ENCODE measurements at places on chromosomes 12 and 14.

DNA sequence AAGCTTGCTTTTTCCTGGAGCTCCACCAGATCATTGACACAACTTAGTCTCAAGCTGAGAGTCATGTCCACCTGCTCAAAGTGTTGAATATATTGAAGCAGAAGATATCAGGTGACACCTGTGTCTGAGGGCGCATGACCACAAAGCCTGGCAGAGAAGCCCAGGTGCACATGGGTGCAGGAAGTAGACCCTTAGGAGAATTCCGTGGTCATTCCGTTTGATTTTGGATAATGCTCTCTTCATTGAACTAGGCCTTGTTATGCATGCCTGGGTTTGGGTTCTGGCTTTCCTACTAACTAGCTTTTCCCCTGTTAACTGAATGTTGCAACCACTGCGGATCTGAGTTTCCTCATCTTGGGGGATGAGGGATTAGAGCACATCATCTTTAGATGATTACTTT lies 7.1 kb downstream of the ARHGDIB start:
- no peak for DNase-seq

DNA sequence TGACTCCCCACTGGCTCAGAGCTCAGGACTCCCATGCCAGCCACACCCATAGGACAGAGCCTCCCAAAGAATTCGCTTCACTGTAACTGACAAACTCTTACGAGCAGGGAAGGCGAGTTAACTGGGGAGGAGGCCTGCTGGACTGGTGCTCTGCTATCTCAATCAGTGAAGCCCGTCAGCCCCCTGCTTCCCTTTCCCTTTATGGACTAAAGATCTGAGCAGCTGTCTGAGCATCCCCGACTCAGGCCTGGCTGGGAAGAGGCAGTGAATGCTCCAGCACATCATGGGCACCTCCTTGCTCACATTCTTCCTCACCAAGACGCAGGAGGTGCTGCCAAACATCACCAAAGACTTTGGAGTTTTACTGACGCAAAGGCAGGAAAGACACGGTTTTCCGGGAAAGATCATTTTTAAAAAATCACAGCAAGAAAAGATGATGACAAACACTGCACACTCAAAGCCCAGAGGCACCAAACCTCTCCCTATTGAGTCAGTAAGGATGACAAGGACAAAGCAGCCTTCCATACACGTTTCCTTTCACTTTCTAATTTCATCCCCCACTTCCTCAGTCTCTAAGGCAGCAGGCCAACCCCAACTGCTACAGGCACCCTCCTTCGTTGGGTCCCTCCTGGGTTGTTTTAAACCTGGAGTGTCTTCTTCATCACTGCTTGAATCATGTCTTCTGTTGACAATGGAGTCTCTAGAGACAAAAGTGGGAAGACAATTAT lies 45.0 kb upstream of the P2RX7 start:
- DNase-seq = no peak

DNA sequence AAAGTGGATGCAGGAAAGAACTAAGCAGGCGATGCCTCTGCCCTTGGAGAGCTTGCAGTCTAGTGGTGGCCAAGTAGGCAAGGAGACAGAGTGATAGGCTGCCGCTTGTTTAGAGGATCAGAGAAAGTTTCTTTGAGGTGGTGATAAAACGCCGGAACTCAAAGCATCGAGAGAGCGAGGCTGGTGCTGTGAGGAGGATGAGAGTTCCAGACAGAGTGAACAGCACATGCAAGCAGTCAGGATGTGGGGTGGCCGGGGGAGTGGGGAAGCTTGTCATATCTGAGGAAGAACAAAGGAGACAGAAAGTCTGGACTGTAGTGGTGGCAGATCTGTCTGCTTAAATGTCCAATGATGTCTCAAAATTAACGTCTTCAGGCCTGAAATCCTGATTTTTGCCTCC lies 319.7 kb downstream of the SNAPC1 start:
- DNase-seq = no peak

- DNase-seq = no peak
These were observed 6.2 kb downstream of the LPCAT3 start for GRCh38 chr12:7012024-7012607.

- no peak for DNase-seq
These were observed 133.3 kb downstream of the CHST11 start for GRCh38 chr12:104590022-104590421.

- DNase-seq = no peak
These were observed 638.5 kb downstream of the MED13L start for GRCh38 chr12:115638733-115639647.

DNA sequence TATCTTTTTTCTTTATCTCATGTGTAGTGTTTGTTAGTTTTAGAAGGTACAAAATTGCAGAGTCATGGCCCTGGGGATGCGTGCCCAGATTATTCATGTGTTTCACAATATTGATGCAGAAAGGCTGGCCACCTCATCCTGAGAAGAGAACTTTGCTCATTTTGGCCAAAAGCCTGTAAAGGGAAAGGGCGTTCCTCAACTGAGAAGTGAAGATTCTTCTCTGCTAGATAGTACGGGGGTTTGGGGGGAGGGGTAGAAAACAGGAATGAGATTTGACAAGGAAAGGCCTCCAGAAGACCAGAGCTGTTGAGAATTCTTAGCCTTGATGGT lies 1.7 kb downstream of the MGST1 start:
- DNase-seq = no peak

- no peak for DNase-seq
These were observed 41.4 kb downstream of the FUT8 start for GRCh38 chr14:65453807-65454480.

DNA sequence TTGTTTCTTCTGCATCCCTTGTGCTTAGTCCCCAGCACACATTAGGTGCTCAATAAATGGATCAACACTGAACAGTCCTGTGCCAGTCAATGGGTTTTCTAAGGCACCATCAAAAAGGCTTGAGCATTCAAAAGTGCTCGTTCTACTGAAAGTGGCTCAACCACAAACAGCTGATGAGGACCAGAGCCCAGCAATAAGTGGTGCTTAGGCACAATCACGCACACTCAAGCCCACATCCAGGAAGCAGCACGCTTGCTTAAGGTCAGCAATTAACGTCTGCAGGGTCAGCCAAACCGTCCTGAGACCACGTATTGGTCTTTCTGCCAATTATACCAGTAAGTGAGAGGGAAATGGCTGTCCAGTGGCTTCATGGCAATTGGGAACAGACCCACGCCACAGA lies 56.5 kb downstream of the PRIMA1 start:
- no peak for DNase-seq

GRCh38 chr12:57607958-57608663 lies 3.1 kb upstream of the ARHGEF25 start:
- DNase-seq = no peak

GRCh38 chr14:50954811-50955372 lies 10.6 kb upstream of the PYGL start:
- no peak for DNase-seq

DNA sequence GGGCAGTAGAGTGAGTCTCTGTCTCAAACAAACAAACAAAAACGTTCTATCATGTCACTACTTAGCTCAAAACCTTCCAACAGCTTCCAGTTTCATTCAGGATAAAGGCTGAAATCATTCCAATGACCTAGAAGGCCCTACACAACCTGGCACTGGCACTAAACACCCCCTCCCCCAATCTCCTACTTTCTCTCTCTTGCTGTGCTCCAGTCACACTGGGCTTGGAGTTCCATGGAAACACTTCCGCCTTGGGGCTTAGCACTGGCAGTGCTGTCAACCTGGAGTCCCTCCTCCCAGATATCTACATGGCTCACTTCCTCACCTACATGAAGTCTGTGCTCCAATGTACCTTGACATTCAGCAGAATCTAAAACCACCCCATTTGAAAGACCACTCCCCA lies 65.0 kb upstream of the SINHCAF start:
- no peak for DNase-seq

- no peak for DNase-seq
These were observed 35.0 kb downstream of the TGFB3 start for GRCh38 chr14:75946785-75947184.

- DNase-seq = no peak
These were observed 339.3 kb downstream of the BCL11B start for GRCh38 chr14:98932431-98933325.

DNA sequence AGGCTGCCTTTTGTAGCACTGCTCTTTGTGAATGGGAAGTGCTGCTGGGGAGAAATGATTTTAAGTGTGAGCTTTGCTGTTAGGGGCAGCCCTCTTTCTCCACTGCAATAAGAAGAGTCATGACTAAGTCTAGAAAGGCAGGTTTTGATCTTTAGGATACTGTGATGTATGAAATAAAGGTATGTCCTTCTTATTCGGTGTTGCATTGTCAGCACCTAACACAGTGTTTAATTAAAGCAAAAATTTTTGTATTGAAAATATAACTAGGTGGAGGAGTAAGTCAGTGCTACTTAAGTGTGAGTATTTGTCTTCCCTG lies 81.5 kb downstream of the ETV6 start:
- DNase-seq = no peak

DNA sequence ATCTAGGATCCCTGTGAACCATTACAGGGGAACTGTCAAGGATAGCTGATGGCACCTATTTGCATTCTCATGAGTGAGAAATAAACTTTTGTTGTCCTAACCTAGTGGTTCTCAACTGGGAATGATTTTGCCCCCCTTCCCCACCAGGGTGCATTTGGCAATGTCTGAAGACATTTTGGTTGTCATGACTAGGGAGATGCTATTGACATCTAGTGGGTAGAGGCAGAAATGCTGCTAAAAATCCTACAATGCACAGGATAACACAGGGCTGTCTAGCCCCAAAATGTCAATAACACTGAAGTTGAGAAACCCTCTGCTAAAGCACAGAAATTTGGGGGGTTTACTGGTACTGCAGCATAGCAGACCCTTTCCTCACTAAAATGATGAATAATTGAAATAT lies 140.9 kb upstream of the SRRM4 start:
- DNase-seq = no peak

DNA sequence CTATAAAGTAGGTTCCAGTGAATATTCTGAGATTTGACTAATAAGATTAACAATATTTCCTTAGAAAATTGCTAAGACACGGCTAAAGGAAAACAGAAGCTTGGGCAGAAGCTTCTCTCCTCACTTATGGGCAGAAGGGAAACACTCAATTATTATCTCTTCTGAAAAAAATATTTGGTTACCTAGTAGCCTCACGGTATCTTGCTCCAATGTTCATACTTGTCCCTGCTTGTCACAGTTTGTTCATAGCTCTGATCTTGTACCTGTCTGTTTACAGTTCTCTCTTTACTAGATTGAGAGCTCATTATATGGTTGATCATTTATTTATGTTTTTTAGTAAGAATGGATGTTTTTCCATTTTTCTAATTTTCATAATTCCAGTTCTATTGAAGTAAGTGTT lies 458.0 kb upstream of the ATP2B1 start:
- no peak for DNase-seq

GRCh38 chr12:55067701-55068100 lies 47.9 kb downstream of the NEUROD4 start:
- no peak for DNase-seq

DNA sequence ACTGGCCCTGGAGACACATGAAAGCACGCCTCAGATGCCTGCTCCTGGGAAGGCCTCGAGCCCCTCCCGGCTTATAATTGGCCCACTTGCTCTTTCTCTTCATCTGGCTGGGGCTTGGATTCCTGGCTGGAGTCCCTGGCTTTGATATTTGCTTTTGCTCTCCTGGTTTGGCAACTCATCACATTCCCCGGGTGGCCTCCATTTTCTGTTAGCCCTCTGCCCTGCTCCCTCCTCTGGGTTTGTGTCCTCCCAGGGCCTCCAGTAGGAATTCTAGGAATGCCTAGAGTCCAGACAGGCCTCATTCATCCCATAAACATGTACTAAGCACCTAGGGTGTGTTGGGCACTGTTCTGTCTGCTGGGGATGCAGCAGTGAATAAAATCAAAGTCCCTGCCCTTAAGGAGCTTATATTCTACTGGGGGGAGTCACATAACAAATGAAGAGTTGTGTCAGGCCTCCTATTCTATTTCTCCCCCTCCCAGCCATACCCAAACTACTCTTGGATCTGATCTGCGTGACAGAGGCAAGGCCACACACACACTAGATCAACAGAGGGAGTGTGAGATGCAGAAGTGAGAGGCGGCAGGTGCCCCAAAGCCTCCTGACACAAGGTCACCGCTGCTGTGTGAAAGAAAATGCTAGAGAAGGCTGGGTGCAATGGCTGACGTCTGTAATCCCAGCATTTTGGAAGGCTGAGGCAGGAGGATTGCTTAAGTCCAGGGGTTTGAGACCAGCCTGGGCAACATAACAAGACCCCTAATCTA lies 21.3 kb upstream of the TSPAN9 start:
- no peak for DNase-seq

DNA sequence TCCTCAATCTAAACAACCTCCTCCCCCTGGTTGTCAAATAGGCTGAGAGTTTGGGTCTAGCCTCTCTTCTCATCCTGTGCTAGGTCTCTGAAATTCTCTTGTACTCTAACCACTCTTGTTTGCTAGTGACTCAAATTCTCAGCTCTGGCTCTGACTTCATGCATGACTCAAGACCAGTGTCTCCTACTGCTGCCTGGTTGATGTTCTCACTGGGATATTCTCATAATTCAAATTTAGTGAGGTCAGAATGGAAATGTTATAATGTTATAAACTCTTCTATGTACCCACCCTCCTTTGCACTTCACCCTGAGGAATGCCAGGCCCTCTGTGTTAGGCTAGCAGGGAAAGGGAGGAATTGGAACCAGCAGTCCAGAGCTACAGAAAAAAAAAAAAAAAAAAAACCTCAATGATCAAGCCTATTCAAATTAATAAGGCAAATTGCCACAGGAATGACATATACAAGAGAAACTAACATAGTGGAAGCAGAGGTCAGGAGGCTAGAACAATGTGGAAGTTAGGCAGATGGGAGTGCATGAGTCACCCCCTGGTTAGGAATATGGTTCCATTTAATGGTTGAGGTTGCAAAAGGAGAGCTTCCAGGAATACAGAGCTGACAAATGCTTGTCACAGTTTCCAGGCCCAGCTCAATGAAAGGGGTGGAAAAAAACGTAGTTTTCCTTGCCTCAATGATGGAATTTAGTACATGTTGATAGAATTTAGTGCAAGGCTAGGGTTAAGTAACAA lies 459.5 kb downstream of the RMST start:
- DNase-seq = no peak

DNA sequence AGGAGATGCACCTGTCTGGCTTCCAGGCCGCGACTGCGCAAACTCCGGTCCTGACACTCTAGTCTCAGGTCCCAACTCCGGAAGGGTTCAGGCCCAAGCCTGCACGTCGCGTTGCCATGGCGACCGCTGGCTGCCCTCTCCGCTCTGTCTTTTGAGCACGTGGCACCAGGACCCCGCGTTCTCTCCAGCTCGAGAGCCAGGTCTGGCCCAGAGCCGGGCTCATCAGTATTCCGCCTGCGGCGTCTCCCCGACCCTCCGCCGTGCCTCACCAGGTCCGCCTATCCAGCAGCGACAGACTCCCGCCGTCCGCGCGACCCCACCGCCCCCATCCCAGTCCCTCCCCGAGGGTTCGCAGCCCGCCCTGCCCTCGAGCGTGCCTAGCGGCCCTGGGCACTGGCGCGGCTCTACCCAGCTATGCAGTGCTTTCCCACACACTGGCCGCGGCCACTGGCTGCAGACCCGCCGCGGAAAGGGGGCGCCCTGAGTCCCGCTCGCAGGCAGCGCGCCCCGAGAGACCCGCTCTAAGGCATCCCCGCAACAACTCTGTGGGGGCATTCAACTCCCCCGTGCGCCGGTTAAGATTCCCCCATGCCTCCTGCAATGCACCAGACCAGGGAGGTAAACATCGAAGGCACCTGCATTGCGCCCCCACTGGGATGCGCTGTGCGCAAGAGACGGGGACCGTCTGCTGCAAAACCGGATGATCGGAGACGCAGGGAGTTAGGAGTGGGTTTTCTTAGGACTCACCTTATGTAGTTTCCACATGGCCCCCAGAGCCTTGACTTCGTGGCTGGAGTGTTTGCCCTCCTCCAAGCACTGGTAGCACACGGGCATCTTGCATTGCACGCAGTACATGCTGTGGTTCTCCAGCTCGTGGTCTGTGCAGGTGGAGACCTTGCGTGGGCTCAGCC lies 1.3 kb downstream of the TRIM9 start:
- peak; percentile 18 for DNase-seq

- no peak for DNase-seq
These were observed 62.2 kb upstream of the CAPRIN2 start for GRCh38 chr12:30816742-30817465.
